Inflammatory macrophage treated with lipopolysaccharide for 1 hour (primary cell): ENCODE measurements at places on chromosomes 6 and 20.
A peak's percentile ranks its signal among the peaks of the same experiment; 100 is the strongest.

- no peak for DNase-seq
These were observed 91.7 kb downstream of the PRDM1 start for GRCh38 chr6:106177786-106178185.

DNA sequence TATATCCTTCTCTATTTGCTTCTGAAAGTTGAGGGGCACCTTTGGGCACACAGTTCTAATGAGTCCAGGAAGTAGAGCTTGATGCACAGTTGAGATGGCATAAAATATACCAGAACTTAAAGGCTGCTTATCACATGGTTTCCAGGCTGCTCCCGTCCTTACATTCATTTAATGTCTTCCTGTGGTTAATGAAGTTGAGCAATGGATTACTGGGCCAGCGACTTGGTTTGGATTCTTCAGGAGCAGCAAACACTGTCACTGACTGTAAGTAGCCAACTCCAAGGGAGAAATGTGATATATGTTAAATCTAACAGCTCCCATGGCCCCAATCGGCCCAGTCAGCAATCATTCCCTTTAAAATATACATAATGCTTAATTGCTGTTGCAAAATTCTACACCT lies 9.0 kb upstream of the TSHZ2 start:
- no peak for DNase-seq

DNA sequence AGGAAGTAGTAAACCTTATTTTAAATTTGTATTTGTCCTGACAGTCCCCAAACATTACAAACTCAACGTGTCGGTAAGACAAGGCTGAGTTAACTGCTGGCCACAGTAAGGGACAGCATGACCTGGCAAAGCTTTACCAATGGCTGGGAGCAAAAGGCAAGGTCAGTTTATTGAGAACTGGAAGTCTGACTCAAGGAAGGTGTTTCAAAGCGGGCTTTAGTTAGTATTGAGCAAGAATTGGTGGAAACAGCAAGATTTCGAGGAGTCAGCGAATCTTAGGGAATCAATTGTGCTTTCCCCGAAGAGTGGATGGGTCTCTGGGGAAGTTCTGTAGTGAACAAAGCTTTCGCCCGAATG lies 885 bp upstream of the GZF1 start:
- DNase-seq, result peak; percentile 53

DNA sequence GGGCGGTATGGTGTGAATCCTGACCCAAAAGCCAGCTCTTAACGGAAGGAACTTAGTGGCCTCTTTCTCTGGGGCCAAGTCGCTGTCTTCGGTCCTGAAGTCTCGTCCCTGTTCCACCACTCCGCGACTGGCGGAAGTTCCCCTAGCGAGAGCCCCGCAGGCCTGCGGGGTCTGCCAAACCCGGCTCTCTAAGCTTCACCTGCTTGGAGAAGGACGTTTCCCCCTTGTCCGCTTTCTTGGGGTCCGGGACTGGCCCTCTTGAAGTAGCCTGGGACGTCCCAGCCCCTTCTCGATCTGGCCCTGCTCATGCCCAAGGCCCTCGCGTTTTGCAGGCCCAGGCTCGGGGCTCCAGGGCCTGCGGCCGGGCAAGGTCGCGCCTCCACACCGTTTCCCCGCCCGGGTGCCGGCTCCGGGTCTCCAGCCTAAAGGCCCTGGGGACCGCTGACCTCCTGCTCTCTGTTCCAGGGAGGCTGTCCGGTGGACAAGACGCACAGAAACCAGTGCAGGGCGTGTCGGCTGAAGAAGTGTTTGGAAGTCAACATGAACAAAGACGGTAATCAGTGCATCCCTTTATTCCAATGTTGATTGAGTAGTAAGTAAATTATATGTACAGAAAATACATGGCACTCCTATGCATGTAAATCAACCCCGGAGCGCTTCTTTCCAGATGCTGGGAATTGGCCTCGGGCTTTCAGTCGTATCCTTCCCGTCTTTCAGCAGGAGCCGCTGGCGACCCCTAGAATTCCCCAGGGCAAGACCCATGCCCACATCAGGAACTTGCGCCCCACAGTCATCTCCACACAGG lies 8.8 kb downstream of the NR2E1 start:
- DNase-seq, result peak; percentile 59

- peak; percentile 38 for DNase-seq
These were observed 31.9 kb downstream of the GINS1 start for GRCh38 chr20:25439328-25439727.

- DNase-seq, result no peak
These were observed 220.0 kb upstream of the FOXQ1 start for GRCh38 chr6:1091900-1092299.
